ENCODE measurements at places on chromosomes 16 and 17. TPM values are rescaled to one million over a fixed set of nuclear protein-coding genes. Genes with fewer than 3 reads are reported as not detected.

GRCh38 chr16:65284626-65285025 is 162.8 kb upstream of the CDH11 start:
- DNase-seq, result no peak

DNA sequence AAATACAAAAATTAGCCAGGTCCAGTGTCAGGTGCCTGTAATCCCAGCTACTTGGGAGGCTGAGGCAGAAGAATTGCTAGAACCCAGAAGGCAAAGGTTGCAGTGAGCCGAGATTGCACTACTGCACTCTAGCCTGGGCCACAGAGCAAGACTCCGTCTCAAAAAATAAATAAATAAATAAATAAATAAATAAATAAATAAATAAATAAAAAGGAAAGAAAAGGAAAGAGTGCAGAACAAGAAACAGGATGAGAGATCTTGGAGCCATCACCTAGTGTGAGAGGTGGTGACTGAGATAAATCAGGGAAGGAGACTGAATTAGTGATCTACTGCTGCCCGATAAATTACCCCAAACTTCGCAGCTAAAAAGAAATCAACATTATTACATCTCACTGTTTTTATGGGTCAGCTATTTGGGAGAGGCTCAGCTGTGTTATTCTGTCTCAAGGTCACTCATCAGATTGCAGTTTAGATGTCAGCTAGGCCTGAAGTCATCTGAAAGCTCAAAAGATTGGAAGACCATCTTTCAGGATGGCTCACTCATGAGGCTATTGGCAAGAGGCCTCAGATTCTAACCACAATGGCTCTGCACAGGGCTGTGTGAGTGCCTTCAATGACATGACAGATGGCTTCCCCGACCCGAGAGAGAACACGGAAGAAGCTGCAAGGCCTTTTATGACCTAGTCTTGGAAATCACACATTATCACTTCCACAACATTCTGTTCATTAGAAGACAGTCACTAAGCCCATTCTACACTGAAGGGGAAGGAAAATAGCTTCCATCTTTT is 66.4 kb downstream of the CMC2 start:
- no peak for DNase-seq

- DNase-seq, result peak; percentile 58
Measured at GRCh38 chr17:17890773-17891759, 54.3 kb upstream of the SREBF1 start.

PPY gene
- total RNA-seq, result not detected
